Ammon's horn (tissue), 1 donor: ENCODE measurements at places on chromosomes 16 and 17.

- DNase-seq: no peak
Observed at GRCh38 chr16:12749076-12749475, 54.6 kb downstream of the CPPED1 start.

- DNase-seq: no peak
Observed at GRCh38 chr17:4535667-4536258, 19.4 kb downstream of the MYBBP1A start.

GRCh38 chr16:17327664-17328335, 143.0 kb downstream of the XYLT1 start:
- DNase-seq: no peak

DNA sequence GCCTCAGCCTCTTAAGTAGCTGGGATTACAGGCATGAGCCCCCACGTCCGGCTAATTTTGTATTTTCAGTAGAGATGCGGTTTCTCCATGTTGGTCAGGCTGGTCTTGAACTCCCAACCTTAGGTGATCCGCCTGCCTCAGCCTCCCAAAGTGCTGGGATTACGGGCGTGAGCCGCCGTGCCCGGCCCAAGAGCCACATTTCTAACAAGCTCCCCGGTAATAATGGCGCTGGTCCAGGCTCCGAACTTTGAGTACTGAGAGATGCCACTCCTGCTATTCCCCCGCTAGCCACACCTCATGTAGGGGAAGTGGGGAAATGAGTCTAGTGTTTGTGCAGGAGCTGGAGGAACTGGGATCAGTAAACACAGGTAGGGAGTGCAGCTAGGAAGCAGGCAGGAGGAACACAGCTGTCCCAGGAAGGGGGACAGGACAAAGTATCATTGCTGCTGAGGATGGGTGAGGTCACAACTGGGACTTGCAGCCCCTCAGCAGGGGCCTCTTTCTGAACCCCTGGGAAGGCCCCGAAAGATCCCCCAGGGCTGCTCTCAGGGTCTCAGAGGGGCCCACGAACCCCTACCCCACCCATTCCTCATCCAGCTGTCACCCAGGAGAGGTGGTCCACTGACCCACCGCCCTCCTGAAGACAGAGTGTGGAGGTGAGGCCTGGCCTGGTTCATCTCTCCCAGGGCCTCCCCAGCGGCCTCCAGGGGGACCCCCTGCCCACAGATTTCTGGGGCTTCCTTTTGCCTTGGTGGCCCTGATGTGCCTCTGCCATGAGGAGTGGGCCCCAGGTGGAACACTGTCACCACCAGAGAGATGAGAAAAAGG, 3.7 kb upstream of the KREMEN2 start:
- DNase-seq: no peak
